Fibroblast of skin of left quadriceps (primary cell): ENCODE measurements at places on chromosomes 1 and 21.
A peak's percentile ranks its signal among the peaks of the same experiment; 100 is the strongest.

GRCh38 chr1:180892272-180892671 is 20.4 kb upstream of the KIAA1614 start:
- no peak for DNase-seq

GRCh38 chr1:110059133-110059863 is 11.2 kb downstream of the ALX3 start:
- no peak for DNase-seq

- no peak for DNase-seq
These were observed 18.6 kb upstream of the ADGRB2 start for GRCh38 chr1:31782421-31783410.

- DNase-seq = no peak
These were observed 636 bp upstream of the CAMK2N1 start for GRCh38 chr1:20486457-20487235.

- DNase-seq = no peak
These were observed 23.2 kb downstream of the C1orf116 start for GRCh38 chr1:207009182-207009850.

- no peak for DNase-seq
These were observed 101.8 kb downstream of the TGFBR3 start for GRCh38 chr1:91784191-91784590.

GRCh38 chr1:196538473-196538872 is 69.8 kb downstream of the KCNT2 start:
- DNase-seq = no peak

DNA sequence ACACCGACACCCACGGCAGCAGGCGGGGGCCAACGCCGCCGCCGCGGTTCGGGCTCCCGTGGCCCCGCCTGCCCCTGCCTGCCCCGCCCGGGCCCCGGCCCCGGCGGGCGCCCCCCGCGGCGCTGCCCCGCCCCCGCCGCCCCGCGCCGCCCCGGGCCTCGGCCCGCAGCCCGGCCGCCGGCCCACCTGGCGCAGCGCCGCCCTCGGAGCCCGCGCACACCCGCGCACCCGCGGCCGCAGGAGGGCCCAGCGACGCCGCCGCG is at the start of gene WNT3A:
Gene WNT3A, plus strand, starts transcription at position 213 of the 263 bp plus-strand sequence. CDS start 131 bp downstream, outside the sequence.
- DNase-seq = no peak

- peak; percentile 45 for DNase-seq
These were observed 8.3 kb downstream of the SHISA4 start for GRCh38 chr1:201896951-201897391.

DNA sequence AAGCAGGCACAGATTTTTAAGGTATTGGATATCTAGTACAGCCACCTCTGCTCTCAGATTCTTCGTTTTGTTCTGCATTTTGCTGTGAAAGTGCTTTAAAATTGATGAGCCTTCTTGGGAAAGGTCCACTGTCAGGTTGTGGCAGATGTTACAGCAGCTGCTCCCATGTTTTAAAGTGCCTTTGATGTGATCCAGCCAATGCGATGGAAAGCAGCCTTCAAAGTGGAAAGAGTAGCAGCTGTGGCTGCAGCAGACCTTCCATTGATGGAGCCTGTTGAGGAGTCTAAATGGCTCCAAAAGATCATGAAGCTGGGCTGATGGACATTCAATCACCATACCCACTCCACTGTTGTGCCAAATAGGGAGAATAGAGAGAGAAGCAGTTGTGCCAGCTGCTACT is 816.9 kb downstream of the PLA2G4A start:
- DNase-seq = no peak

DNA sequence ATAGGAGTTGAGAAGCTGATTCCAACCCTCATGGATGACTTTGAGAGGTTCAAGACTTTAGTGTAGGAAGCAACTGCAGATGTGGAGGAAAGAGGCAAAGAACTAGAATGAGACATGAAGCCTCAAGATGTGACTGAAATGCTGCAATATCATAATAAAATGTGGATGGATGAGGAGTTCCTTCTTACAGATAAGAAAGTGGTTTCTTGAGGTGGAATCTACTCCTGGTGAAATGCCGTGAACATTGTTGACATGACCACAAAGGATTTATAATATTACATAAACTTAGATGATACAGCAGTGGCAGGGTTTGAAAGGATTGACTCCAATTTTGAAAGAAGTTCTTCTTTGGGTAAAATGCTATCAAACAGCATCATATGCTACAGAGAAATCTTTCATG is 28.8 kb downstream of the LTN1 start:
- DNase-seq = no peak

GRCh38 chr1:28129150-28129549 is 40.7 kb upstream of the EYA3 start:
- no peak for DNase-seq

- peak; percentile 31 for DNase-seq
These were observed 44.7 kb upstream of the ZBTB40 start for GRCh38 chr1:22406722-22407495.

- DNase-seq = peak; percentile 79
These were observed 97.8 kb upstream of the ZC3H11B start for GRCh38 chr1:219710529-219711194.

- no peak for DNase-seq
These were observed 88.4 kb downstream of the SMYD2 start for GRCh38 chr1:214369364-214369763.

- no peak for DNase-seq
These were observed 93.9 kb upstream of the PALMD start for GRCh38 chr1:99551812-99552614.

GRCh38 chr1:101509370-101509769 is 272.6 kb downstream of the S1PR1 start:
- DNase-seq = no peak
